NCI-H526 treated with DMSO at 0.1 percent for 48 hours (cell line): ENCODE measurements at places on chromosomes 7 and 10.

GRCh38 chr7:151395036-151395367 is 14.8 kb downstream of the WDR86 start:
- DNase-seq: no peak

GRCh38 chr7:26439521-26440232 is 148.0 kb downstream of the SNX10 start:
- DNase-seq: peak; percentile 51

DNA sequence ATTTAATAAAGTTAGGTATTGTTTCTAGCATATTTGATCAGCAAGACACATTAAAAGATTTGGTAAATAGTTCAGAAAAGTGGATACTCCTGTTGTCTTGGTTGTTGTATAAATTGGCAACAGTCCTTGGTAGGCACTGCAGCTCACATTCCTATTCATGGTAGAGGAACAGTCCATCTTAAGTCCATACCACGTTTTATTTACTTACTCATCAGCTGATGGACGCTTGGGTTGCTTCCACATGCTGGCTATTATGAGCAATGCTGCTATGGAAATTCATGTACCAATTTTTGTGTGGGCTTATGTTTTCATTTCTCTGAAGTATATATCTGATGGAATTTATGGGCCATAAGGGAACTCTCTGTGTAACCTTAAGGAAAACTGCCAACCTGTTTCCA is 43.3 kb downstream of the C10orf120 start:
- DNase-seq: no peak

- no peak for DNase-seq
Observed at GRCh38 chr7:134723892-134724291, 55.5 kb upstream of the CALD1 start.

DNA sequence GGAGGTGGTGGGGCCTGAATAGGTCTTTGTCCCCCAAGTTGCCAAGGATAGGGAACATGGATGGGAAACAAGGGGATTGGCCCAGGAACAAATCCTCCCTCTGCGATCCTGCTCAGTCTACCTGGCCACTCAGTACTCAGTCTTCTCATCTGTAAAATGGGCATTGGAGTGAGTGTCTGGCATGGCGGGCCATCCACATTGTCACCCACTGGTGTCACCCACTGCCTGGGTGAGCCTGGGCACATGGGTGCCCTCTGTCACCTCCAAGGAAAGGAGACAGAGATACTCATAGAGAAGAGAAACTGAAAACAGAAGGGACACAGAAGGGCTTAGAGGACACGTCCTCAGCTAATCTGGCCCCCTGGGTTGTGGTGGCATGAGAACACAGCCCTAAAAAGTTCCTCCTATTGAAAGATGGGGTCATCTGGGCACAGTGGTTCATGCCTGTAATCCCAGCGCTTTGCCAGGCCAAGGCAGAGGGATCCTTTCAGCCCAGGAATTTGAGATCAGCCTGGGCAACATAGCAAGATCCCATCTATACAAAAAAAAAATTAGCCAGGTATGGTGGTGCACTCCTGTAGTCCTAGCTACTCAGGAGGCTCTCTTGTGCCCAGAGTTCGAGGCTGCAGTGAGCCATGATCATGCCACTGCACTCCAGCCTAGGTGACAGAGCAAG is 12.5 kb upstream of the TNRC18 start:
- no peak for DNase-seq

DNA sequence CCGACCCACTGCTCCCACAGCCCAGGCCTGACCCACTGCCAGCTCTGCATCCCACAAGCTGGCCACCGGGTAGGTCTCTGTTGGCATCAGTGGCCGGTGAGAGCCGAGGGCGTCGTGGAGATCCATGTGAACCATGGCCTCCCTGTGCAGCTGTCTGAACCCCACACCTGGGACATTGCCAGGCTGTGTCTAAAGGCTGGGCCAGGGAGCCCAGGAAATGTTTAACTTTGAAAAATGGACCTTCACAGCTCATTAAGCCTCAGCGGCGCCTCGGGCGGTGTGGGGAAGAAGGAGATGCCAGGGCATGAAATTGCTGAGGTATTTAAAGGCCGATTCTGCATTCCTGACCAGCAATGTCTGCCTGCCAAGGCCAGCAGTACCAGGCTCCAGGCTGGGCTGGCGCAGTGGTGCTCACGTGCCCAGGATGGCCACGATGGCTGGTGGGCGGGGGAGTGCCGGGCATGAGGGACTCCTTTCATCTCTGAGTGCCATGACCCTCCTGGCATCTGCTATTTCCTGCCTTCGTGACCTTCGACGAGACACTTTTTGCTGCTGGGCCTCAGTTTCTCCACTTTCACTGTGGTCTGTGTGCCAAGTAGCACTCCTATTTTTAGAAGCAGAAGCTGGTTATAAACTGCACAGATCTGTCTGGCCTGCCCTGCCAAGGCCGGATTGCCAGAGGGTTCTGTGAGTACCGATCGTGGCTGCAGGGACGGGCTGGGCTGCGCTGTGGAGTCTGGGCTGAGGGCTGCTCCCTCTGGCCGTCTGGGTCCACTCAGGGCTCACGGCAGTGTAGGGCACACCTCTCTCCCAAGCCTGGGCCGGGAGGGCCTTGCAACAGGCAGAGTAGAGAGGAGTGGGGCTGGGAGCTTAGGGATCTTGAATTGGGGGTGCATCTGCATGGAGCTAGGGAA is 21.8 kb downstream of the ELFN1 start:
- DNase-seq: no peak

DNA sequence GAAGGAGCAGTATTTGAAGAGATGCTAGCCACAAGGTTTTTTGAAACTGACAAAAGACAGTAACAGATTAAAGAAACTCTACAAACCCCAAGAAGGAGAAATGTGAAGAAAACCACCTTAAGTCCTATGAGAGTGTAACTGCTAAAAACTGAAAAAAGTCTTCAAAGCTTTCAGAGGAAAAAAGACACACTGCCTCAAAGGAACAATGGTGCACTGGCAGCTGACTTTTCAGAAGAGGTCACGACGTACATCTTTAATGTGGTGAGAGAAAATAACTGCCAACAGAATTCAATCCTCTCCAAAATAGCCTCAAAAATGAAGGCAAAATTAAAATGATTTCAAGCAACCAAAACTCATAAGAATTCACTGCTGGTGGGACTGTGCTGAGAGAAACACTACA is 94.0 kb downstream of the VIPR2 start:
- DNase-seq: no peak

GRCh38 chr10:47031901-47032465 is 120.8 kb downstream of the PTPN20 start:
- no peak for DNase-seq

DNA sequence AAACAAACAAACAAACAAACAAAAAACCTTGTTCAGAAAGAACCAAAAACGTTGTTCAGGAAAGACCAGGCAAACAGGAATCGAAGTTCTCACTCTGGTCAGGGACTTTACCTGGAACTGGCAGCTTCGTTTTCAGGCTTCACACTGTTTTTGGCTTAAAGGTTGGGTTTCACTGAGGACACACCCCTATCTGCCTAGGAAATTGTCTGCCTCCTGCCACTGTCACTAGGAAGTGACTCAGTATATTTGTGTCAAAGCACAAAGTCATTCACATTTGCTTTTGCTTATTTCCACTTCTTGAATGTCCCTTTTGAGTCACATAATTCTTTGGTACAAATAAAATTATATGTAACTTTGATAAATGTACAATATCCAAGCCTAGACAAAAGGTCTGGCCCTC is 37.9 kb downstream of the PNLIPRP3 start:
- no peak for DNase-seq
